Stimulated activated CD4-positive, alpha-beta T cell treated with anti-CD3 and anti-CD28 coated beads, Interleukin-2, amount 100 ng/mL, for 24 hours (primary cell): ENCODE measurements at places on chromosomes 3 and 15.

GRCh38 chr3:4501927-4502326, 8.8 kb downstream of the ITPR1 start:
- DNase-seq, result no peak

DNA sequence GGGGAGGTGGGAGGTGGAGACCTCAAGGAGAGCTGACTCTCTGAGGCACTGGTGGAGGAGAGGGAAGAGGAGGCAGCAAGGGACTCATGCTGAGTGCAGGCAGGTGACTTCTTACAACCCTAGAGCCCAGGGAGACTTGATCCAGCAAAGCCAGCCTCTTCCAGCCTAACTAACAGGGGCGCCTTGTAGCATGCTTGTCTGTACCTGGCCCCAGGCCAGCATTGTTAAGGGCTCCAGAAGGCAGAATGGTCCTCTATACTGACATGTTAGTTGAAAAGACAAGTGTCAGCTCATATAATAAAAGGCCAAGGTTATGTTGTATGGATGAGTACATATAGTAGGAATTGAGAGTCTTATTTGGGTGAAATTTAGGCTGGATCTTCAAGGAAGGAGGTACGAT, 65.4 kb downstream of the CHDH start:
- DNase-seq, result no peak

DNA sequence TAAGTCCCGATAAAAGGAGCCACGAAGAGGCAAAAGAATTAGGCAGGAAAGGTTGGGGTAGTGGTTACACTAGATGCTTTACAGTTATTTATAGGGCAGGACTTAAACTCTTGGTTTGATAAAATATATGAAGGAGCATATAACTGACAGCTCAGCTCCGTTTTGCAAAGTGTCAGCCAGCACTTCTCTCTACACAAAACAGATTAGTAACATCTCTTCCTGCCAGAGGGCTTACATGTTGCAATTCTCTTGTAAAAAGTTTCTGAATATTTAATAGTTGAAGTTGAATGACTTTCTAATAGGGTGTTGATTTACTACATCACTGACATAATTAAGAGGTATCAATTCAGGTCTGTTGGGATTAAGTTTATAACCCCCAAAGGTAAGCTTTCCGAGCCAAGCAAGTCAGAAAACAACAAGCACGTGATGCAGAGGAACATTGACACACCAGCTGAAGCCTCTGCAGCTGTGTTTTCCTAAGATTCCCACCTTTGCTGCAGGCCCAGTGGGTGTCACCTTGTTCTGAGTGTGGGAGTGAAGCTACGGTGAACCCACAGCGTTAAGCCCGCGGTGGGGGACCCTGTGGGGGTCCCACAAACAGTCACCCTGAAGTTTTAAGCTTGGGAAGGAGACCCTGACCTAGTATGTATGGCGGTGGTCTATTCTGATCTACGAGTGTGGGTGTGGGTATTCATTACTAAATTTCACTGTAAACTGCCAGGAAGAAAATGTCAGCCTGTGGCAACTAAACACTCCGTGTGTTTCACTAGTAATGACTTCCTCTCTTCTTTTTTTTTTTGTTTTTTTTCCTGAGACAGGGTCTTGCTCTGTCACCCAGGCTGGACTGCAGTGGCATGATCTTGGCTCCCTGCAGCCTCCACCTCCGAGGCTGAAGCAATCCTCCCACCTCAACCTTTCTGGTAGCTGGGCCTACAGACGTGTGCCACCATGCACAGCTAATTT, 22.0 kb upstream of the ATP13A3 start:
- no peak for DNase-seq

DNA sequence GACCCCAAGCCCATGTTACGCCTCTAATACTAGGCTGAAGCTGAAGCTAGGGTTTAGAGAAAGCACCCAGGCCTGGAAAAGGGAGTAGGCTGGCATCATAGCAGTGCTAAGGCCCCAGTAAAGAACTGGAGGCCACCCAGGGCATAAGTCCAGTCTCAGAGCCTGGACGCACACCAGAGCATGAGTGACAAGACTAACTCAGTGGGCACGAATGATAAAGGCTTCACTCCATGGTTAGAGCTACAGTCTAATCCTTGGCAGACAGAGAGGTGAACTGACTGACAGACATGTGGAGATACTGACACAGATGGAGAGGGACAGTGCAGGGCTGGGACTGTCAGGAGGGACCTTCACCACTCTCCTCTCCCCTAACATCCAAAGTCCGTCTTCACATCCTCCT, 139.8 kb downstream of the KCNMB2 start:
- no peak for DNase-seq

DNA sequence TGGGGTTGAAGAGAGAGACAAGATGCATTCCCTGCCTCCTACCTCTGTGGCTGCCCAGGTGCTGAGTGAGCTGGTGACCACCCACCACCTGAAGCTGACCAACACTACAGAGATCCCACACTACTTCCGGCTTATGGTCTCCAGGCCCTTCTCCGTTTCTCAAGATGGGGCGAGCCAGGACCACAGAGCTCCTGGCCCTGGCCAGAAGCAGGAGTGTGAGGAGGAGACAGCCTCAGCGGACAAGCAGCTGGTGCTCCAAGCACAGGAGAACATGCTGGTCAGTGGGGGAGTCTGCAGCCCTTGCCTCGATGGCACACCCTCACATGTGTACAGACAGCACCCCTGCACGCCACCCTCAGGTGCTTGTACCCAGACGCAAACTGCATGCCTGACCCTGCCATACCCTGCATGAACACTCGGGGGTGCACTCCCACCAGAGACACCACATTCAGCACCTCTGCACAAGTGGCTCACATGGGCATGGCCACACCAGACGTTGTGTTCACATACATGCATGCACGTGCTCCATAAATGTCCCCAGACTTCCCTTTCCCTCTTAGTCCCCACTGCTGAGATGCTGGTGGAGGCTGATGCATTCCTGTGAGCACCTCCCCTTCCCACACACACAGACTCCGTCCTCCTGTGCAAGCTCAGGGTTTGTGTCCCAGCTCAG, 19.0 kb downstream of the ACAA1 start:
- DNase-seq, result peak; percentile 79

DNA sequence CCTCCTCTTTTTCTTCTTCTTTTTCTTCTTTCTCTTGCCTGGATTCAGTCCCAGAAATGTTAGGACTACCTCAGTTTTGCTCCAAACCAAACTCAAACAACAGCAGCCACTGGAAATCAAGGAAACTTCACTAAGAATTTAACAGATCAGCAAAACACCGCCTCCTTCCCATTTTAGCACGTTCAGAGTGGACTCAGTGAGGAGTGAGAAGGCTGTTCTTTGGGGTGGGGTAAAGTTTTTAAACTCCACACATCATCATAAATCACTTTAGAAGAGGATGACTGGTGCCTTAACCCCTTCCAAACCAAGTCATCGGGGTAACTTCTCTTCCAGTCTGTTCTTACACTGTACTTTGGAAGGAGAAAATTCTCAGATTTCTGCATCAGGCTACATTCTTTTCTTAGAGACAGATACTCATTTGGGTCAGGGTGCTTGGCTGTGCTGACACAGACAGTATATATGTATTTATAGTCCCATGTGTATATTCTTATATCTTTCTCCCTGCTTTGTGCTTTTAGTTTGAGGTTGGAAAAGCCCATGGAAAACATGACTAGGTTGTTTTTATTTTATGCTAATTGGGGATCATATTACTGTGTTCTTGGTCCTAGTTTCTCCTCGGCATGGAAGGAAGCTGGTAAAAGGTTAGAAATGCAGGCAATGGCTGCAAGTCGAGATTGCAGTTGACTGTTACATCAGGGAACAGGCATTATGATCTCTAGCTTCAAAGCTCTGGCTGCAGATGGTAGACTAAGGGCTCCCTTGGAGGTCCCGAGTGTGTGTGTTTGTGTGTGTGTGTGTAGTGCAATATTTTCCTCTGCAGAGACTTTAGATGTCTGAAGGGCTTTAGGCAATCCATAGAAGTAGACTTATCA, at the start of gene CCDC80:
Gene CCDC80, minus strand, starts transcription at position 214 of the 872 bp plus-strand sequence. CDS start 1,238 bp downstream, outside the sequence.
- DNase-seq, result no peak

DNA sequence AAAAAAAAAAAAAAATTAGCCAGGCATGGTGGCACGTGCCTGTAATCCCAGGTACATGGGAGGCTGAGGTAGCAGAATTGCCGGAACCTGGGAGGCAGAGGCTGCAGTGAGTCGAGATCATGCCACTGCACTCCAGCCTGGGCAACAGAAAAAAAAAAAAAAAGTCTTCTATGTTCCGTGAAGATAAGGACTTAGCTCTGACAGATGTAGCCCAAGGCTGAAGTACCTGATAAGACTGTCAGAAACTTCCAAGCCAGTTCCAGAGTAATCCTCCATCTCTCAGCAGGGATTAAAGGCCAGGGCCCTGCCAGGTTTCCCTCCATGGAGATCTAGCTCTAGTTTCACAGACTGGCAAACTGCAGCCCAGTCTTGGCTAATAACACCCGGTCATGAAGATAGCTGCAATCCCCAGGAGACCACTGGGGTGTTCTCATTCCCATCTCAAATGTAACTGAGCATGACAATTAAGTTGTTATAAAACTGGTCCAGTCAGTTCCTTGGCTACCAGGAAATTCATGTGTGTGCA, 8.5 kb downstream of the CDCP1 start:
- no peak for DNase-seq

- DNase-seq, result no peak
These were observed 1.4 kb downstream of the XXYLT1 start for GRCh38 chr3:195269375-195270078.

DNA sequence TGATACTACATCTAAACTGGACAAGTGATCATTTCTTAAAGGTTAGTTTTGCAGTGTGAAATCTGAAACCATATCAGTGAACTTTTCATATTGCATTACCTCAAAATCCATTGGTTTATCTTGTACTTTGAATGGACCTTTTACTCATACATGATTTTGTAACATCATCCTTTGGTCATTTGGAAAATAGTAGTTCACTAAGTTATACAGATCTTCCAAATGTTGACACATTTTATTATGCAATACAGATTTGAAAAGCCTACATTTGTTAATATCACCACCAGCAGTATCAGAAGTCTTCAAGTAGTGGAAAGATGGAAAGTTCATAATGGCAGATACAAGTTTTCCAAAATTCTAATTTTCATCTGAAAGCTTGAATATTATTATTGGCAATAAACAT, 64.0 kb upstream of the CDV3 start:
- no peak for DNase-seq

DNA sequence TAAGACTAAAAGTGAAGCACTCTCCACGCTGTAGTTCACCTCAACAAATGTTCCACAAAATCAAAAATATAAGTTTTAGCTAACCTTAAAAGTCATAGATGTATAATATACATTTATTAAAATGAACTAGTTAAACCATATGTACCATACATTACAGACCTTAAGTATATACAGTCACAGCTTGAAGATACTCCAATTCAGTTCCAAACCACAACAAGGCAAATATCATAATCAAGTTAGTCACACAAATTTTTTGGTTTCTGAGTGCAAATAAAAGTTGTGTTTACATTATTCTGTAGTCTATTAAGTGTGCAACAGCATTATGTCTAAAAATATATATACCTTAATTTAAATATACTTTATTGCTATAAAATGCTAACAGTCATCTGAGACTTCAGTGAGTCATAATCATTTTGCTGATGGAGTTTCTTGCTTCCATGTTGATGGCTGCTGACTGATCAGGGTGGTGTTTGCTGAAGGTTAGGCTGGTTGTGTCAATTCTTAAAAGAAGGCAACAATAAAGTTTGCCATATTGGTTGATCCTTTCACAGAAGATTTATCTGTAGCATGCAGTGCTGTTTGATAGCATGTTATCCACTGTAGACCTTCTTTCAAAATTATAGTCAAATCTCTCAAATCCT, 736.7 kb downstream of the NSUN3 start:
- no peak for DNase-seq

GRCh38 chr3:192063570-192063969, 602.6 kb downstream of the PYDC2 start:
- DNase-seq, result no peak

- no peak for DNase-seq
These were observed 62.8 kb upstream of the C3orf80 start for GRCh38 chr3:160162440-160162839.

DNA sequence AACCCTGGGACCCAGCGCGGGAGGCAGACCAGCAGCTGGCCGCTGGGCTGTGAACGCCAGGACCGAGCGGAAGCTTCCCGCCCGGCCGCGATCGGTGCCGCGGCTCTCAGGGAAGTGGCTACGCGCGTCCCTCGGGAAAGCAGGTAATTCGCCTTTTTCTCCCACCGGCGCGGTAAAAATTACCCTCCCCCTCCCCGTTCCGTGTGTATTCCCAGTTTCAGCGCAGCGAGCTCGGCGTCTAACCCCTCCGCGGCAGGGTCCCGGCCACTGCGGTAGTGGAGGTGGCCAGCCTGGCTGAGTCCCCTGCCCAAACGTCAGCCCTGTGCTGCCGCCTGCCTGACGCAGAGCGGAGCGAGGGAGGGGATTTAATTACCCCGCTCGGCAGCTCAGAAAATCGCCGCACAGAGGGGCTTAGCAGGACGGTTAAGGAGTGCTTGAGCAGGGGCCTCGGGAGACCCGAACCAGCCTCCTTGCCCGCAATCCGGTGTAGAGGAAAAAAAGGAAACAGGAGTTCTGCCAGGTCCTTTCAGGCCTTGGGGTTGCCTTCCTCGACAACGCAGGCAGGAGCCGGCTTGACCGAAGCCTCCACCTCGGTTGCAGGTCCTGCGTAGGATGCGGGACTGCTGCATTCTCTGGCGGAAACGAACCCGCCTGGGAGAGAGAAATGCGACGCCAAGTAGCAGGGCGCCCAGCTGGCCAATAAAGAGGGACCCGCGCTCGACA, 2.9 kb downstream of the GATA2 start:
- no peak for DNase-seq

DNA sequence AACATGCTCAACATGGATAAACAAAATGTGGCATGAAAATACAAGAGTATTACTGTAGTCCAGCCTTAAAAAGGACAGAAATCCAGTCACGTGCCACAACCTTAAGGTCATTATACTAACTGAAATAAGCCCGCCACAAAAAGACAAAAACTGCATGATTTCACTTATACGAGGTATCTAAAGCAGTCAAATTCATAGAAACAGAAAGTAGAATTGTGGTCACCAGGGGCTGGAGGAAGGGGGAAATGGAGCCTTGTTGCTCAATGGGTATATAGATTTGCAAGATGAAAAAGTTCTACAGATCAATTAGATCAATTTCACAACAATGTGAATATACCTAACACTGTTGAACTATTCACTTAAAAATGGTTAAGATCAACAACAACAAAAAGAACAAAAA, 7.4 kb downstream of the GLB1 start:
- no peak for DNase-seq

DNA sequence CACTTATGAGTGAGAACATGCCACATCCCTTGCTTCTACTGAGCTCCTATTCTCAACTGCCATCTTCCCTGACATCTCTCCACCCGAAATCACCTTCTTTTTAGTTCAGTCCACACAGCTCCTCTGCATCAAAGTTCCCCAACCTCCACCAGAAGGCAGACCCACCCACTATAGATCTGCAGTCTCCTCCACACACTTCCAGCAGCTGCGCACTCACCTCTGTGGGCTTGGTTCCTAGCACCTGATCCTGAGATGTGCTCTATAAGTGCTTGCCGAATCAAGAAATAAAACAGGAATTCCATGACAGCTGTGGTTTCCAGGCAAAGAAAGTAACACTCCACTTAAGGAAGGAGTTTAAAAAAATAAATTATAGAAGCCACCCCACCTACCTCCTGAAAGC, 85.4 kb downstream of the TRANK1 start:
- no peak for DNase-seq
